ENCODE measurements at places on chromosomes 7 and 10.

DNA sequence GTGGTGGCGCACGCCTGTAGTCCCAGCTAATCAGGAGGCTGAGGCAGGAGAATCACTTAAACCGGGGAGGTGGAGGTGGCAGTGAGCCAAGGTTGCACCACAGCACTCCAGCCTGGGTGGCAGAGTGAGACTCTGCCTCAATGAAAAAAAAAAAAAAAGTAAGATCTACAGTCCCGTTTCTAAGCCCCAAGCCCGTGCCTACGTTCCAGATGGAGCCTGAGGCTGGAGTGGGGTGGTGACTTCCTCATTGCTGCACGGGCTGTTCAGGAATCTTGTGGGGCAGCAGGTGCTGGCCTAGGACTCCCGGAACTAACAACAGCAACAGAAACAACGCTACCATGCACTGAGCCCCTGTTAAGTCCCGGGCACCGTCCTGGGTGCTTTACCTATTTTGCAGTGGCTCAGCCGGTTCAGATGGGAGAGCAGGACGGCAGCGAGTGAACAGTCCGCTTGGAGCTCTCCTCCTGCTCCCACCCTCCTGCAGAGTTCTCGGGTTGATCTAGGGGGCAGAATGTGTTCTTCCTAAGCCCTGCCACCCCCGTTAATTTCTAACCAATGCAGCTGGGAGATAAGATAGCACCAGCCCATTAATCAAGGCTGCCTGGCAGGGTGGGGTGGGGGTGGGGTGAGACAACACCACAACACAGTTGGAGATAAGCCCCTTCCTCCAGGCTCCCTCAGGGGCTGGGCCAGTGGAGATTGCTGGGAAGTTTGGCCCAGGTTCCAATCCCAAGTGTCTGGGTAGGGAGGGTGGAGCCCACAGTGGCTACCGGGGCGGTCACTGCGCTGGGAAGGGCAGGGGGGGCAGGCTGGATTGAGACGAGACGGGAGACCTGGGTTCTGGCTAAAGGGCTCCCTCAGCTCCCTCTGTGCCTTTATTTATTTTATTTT, 17.0 kb upstream of the SFRP5 start:
- no peak for DNase-seq

DNA sequence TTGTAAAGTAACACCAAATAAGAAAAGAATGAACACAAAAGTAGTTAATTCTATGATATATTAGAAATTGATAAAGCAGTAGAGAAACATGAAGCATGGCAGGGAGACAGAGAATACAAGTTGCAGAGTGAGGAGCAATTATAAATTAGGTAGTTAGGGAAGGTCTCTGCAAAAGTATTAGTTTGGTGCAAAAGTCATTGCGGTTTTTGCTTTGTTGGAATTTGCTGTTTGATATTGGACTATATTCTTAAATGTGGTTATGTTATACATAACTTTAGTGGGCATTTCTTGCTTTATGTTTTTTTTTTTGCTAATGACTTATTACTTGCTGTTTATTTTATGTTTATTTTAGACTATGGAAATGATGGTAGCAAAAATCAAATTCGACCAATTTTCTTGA, 402.2 kb downstream of the SFMBT2 start:
- no peak for DNase-seq

GRCh38 chr7:143046426-143046851, 5.7 kb upstream of the OR6V1 start:
- peak; percentile 24 for DNase-seq

DNA sequence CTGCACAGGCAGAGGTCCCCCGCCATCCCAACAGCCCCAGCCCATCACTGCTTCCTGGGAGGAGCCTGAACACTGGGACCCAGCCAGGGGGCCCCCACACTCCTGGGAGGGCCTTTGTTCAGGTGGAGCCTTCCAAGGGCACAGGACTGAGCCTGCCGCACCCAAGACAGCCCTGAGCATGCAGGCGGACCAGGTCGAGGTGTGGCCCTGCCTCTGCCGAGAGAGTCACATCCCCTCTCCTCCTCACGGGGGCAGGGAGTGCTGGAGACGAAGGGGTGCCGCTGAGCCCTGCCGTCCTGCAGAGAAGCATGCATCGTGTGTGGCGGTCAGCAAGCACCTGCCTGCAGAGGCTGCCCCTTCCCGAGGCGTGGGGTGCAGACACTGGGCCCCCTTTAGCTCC, 7.3 kb upstream of the MAFK start:
- no peak for DNase-seq

GRCh38 chr7:22793593-22794462, 28.8 kb downstream of the TOMM7 start:
- no peak for DNase-seq

- DNase-seq = no peak
Observed at GRCh38 chr10:74177140-74177677, 26.2 kb downstream of the ADK start.

DNA sequence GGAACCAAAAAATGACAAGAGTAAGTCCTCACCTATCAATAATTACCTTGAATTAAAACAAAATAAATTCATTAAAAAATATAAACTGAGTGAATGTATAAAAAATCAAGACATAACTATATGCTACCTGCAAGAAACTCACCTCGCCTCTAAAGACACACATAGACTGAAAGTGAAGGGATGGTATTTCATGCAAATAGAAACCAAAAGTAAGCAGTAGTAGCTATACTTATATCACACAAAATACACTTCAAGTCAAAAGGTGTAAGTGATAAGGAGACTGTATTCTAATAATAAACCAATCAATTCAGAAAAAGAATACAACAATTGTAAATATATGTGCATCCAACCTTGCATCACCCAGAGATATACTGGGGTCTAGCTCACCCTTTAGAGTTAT, 332.6 kb downstream of the SH2D4B start:
- DNase-seq = no peak

- DNase-seq = no peak
Observed at GRCh38 chr7:30136117-30136731, 1.4 kb downstream of the MTURN start.

- DNase-seq = no peak
Observed at GRCh38 chr10:73756183-73756582, 12.0 kb downstream of the SEC24C start.

GRCh38 chr10:6240254-6240653, 37.5 kb downstream of the PFKFB3 start:
- no peak for DNase-seq

DNA sequence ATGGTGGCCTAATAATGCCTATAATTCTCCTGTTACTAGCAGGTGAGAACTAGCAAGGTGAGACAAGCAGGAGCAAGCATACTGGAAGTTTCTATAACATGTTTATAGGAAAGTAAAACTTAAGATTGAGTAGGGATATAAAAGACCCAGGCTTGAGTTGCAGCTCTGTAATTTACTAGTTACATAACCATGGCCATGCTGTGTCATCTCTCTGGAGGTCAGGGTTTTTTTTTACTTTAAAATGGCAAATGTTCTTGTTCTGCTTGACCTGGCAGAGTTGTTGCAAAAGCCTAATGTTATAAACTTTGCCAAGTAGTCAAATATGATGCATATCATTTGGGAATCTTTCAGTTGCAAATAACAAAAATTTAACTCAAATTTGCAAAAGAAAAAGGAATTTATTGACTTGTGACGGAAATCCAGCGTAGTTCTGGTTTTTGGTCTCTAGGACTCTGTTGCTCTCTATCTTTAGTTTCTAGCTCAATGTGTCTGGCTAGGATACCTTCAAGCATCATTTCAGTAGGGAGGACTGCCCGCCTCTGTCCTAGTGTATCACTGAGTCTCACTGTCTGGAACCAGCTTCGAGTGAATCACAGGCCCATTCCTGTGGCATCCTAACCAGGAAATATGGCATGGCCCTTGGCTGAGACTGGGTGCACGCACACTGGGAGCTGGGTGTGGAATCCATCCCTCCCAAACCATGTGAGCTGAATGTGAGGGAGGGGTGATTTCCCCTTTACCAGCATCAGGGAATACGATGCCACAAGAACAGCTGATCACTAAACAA, 67.9 kb downstream of the ADAM22 start:
- DNase-seq = no peak

- DNase-seq = no peak
Observed at GRCh38 chr7:47008461-47008860, 573.5 kb downstream of the TNS3 start.

DNA sequence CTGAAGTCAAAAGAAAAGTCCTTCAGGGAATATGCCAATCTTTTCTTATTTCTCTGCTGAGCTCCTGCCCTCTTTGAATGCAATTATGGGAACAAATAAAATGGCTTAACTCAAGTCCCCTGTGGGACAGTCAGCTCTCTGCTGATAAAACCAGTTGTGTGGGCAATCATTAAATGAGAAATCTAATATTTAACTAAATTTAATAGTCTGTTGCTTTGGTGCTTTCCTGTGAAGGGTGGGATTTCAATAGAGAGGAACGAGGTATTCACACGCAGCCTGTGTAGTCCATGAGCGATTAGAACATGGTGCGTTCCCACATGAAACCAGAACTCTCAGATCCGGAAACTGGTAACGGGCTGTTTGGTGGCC, 138.4 kb downstream of the PAXIP1 start:
- no peak for DNase-seq

DNA sequence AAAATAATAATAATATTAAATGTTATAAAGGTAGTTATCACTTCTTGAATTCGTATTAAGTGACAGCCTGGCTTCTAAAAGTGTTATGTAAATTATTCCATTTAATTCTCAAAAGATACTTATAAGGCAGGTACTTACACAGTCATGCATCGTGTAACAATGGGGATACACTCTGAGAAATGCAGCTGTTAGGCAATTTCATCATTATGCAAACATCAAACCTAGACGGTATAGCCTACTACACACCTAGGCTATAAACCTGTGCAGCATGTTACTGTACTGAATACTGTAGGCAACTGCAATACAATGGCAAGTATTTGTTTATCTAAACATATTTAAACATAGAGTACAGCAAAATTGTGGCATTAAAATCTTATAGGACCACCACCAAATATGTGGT, 1.5 kb downstream of the IFIT1 start:
- no peak for DNase-seq

- DNase-seq = no peak
Observed at GRCh38 chr10:64261676-64262075, 740.5 kb downstream of the REEP3 start.

DNA sequence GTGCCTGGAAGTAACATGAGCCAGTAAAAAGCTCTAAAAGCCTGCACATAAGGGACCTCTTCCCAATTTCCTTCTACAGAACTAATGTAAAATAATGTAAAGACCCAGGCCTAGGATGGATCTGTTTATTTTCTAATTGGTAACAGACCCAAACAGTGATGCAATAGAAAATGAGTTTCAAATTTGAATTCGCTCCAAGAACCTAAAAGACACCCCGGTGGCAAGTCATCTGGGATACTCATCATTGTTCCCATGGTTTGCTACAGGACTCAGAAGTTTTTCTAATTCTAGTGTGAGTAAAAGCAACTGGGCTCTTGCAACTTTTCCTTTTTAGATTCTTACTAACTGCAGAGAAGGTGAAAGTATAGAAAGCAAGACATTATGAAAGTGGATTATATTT, 271.3 kb upstream of the CACNA2D1 start:
- DNase-seq = no peak

GRCh38 chr7:29471444-29472138, 92.0 kb upstream of the PRR15 start:
- DNase-seq = no peak

DNA sequence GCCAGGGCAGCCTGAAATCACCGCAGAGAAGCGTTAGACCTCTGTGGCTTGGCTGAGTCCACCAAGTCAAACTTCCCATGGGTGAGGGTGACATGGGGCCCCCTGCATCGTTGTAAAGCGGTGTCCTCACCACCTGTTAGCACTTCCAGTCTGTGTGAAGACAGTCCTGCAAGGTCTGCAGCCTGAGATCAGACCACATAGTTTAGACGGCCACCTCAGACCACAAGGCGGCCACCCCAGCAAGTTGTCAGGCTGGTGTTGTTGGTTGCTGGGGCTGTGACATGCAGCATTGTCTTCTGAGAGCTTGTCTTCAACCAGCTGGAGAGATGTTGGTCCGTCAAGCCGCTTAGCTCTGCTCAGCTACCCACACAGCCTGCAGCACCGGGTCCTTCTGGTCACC, 44.1 kb upstream of the TARP start:
- peak; percentile 89 for DNase-seq

DNA sequence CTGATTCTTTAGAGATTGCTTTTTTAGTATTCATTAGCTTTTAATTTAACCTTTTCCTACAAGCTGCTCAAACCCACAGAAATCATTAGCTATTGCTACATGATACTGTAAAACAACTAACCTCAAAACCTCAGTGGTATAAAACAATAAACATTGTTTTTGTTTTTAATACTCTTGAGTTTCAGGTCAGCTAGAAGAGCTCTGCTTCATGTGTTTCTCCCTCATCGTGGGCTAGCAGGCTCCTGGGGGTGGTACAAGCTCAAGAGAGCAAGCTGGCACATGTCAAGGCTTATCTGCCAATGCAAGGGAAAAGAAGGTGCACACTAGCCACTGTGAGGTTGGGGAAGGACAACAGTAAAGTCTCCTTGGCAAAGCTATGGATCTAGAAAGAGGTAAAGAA, 232.9 kb upstream of the PHF14 start:
- no peak for DNase-seq

GRCh38 chr10:69869291-69869961, 67.7 kb downstream of the COL13A1 start:
- DNase-seq = no peak

- DNase-seq = no peak
Observed at GRCh38 chr10:88980247-88980646, 10.4 kb upstream of the FAS start.

DNA sequence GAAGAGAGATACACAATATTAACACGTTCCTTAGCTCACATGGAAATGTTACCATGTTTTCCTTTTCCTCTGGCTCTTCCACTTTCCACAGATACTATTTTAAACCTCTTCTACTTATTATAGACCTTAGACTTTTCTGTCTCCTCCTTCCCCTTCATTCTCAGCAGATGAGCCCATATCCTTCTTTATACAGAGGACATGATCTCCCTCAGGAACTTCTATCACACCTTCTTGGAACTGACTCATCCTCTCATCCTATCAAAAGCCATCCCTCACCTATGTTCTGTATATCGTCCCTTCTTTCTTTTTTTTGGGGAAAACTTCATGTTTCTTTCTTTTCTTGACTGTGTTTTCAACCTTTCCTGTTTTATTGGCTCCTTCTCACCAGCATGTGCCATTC, 20.8 kb downstream of the MTPN start:
- DNase-seq = no peak

GRCh38 chr10:53356616-53357349, 584.2 kb upstream of the MBL2 start:
- DNase-seq = no peak

GRCh38 chr10:17256051-17256450, 28.0 kb downstream of the VIM start:
- no peak for DNase-seq

- no peak for DNase-seq
Observed at GRCh38 chr7:15647309-15647708, 39.2 kb downstream of the MEOX2 start.

- DNase-seq = no peak
Observed at GRCh38 chr7:147541261-147541660, 1049.3 kb upstream of the C7orf33 start.

DNA sequence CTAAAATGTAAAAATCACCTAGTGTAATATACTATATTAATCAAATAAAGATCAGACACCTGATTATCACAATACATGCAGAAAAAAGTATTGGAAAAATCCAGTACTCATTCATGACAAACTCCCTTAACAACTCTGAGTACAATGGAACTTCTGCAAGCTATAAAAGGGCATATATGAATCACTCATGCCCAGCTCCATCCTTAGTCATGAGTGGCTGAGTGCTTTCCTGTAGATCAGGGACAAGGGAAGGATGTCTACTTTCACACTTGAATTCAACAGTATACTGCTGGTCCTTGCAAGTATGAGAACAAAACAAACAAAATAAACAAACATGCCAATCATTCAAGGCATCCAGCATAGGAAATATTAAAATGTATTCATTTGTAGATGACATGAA, 116.5 kb downstream of the ADARB2 start:
- no peak for DNase-seq

Measured in MV-4-11 (cell line).